Stimulated activated CD4-positive, alpha-beta T cell treated with anti-CD3 and anti-CD28 coated beads, TNF-alpha, amount 100 ng/mL, for 48 hours (primary cell): ENCODE measurements at places on chromosomes 6 and 20.

DNA sequence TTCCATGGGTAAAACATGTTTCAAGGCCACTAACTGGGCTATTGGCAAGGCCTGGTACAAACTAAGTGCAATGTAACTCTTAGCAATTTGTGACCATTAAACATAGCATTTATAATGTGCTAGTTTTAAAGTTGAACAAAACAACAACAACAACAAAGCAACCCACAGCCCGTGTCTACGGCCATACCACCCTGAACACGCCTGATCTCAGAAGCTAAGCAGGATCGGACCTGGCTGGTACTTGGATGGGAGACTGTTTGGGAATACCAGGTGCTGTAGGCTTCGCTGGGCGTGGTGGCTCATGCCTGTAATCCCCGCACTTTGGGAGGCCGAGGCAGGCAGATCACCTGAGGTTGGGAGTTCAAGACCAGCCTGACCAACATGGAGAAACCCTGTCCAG, 61.0 kb downstream of the SGK1 start:
- DNase-seq, result no peak

GRCh38 chr20:18144541-18145099, 7.0 kb downstream of the KAT14 start:
- no peak for DNase-seq

DNA sequence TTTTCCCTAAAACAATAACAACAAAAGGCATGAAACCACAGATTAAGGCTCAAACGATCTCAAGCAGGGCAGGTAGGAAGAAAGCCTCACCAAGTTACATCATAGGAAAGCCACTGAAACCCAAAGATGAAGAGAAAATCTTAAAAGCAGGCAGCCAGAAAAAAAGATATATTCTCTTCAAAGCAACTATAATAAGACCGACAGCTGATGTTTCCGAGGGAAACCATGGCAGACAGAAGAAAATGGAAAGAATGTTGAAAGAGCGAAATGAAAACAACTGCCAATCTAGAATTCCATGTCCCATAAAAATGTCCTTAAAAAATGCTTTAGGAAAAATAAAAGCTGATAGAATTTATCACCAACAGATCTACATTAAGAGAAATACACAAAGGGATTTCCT, 161.5 kb upstream of the THBS2 start:
- DNase-seq, result no peak

DNA sequence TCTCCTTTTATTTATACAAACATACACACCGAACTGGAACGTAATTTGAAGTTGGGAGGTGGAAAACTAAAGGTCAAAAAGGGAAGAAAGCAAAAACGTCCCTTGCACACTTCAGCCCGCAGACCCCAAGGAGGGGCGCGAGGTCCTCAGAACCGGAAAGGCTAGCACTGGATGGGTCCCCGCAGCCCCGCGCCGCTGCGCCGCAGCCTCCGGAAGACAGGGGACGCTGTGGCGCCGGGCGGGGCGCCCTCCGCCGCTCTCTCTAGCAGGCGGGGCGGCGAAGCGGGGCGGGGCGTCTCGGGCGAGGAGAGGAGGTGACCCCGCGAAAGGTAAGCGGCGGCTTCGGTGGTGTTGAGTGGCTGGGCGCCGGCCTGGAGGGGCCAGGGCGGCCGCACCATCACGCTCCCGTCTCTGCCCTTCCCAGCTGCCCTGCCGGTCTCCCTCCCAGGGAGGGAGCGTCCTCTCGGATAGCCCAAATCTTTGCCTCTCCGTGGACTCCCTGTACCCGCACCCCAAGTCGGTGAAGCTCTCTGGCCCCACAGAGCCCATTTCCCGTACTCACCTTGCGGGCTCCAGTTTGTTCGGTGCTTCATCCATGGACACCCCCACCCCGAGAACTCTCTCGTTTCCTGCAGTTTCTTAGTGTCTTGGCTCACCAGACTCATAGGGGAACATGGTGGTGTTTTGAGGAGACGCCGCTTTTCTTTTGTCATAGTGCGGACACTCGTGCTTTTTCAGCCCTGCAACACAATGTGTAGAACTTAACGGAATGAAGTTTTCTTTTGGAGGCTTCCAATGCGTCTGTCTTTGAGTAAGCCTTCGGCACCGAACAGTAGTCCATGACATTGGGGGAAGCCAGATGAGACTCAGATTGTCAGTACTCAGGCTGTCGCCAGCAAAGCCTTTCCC, at the start of gene SMIM8:
SMIM8 (plus strand) TSS at position 285 of the 909 bp plus-strand sequence. CDS start 14,444 bp downstream, outside the sequence.
- DNase-seq, result peak; percentile 91

DNA sequence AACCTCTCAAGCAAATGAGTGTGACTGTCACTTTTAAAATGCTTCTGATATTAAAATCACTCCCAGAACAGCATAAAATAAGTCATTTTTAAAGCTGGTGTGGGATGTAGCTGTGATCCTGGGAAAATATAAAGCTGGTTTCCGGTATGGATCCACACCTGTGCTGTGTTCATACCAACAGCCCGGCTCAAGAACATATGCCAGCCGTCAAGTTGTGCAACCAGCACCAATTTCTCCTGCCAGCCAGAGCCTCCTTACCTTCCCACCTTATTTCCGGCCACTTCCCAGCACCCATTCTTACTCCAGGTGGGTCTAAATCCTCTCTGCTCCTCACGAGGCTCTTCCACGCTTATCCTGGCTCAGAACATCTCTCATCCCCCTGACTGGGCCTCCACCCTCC, 50.9 kb upstream of the RPS6KA2 start:
- no peak for DNase-seq

GRCh38 chr20:53917145-53918019, 153.0 kb downstream of the BCAS1 start:
- DNase-seq, result no peak

DNA sequence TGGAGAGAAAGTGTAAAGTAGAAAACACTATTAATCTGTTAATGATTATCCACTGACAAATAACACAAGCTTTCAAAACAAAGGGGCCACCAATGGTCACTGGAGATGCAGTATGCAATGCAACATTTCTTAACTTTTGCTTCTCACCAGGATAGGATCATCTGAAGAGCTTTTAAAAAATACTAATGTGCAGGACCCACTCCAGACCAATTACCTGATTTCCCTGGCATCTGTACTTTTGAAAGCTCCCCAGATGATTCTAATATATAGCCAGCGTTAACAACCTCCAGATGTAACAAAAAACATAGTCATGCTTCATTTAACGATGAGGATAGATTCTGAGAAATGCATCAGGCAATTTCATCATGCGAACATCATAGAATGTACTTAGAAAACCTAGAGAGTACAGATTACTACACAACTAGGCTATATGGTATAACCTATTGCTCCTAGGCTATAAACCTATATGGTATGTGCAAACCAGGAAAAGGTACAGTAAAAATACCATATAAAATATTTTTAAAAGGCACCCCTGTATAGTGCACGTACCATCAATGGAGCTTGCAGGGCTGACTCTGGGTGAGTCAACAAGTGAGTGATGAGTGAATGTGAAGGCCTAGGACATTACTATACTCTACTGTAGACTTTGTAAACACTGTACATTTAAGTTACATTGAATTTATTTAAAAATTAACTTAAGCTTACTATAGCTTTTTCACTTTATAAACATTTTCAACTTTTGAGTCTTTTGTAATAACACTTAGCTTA, 69.2 kb downstream of the ATG5 start:
- no peak for DNase-seq

DNA sequence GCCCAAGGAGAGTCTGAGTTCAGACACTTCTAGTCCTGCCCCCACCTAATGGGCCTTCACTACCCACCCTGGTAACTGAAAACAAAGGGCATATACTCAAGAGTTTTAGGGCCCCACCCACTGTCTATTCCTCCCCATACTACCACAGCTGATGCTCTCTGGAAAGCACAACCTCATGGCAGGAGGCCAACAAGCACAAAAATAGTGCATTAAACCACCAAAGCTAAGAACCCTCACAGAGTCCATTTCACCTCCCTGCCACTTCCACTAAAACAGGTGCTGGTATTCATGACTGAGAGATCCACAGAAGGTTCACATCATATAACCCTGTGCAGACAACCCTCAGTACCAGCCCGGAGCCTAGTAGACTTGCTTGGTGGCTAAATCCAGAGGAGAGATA, 132.1 kb upstream of the ADGRB3 start:
- no peak for DNase-seq

GRCh38 chr6:84227044-84227433, 404 bp downstream of the CEP162 start:
- peak; percentile 4 for DNase-seq

DNA sequence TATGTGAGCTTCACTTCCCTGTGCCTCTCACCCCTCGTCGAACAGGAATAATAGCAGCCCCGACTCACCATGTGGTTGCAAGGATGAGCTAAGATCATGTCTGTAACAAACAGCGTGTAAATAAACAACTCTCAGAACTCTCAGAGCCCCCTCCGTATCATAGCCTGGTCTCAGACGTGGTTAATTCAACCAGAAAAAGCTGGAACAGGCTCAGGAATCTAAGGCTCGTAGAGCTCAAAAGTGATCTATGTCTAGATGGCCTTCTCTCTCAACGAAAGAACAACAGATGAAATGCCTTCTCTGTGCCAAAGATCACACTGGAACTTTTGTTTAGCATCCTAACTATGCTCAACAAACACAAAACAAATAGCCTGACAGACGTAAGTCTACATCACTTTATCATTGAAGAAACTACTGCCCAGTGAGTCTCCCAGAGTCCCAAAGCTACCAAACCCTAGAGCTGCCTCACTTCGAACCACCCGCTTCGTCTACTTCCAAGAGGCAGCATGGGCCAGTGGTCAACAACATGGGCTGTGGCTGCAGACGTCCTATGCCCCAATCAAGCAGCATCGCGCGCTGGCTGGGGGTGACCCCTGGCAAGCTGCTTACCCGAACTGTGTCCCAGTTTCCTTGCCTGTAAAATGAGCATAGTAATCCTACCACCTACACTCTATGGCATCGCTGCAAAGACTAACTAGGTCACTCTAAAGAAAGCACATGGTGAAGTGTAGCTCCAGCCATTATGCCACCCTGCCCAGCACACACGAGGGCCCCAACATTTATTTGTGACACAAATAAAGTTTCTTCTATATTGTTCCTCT, 35.1 kb downstream of the NFATC2 start:
- DNase-seq, result no peak

DNA sequence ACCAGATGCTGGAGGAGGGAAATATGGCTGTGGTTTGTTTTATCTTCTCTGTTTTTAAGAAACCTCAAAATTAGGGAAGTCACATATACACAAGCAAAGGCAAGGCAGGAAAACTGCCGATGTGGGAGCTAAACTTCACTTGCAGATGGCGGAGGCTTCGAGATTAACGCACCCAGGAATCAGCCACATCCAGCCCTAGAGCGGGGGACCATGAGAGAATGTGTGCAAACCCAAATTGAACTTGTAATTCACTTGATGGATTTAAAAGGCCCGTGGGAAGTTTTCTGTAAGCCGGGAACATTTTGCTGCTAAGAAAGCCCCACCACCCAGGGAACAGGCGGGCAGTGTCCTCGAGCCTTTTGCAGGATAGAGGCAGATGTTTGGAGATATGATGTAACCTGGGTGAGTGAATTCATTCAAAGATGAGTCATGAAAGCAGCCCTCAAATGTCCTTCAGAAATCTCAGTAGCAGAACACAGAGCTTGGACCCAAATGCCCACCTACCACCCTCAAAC, 39.9 kb downstream of the PREX1 start:
- no peak for DNase-seq

- DNase-seq, result no peak
Measured at GRCh38 chr6:72857791-72858585, 236.1 kb downstream of the KCNQ5 start.

- no peak for DNase-seq
Measured at GRCh38 chr6:162942866-162943265, 215.1 kb downstream of the PACRG start.

DNA sequence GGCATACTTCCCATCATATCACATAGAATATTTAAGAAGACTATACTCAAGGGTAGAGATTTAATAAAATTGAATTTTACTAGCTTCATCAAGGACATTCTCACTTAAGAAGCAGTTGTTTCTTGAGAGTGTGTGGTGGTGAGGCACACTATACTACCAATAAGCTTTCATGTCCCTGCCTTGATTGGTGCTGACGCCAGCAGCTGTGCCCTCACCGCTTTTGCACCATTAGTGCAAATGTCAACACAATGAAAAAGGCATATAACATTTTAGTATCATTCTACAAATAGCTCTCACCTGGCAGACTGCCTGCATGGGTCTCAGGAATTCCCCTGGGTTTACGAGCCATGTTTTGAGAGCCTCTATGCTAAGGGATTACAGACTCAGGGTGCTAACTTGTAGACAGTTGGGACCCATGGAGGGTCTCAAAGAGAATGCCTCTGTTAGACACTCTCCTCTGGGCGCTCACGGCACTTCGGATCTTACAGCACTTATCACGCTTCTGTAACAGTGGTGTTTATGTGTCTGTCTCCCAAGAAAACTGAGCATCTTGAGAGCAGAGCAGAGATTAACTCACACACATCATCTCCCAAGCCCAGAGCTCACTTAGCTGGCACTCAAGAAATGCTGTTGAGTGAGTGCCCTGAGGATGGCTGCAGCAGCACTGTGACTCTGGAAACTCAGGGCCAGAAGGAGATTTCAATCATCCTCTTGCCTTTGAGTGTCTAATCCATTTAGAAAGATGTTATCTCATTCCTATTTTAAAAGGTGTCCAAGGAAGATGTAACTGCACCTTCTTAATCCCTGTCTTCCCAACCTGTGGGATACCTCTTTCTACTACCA, 143.3 kb upstream of the GPR6 start:
- no peak for DNase-seq

- DNase-seq, result no peak
Measured at GRCh38 chr20:2708665-2709064, 16.1 kb downstream of the EBF4 start.

DNA sequence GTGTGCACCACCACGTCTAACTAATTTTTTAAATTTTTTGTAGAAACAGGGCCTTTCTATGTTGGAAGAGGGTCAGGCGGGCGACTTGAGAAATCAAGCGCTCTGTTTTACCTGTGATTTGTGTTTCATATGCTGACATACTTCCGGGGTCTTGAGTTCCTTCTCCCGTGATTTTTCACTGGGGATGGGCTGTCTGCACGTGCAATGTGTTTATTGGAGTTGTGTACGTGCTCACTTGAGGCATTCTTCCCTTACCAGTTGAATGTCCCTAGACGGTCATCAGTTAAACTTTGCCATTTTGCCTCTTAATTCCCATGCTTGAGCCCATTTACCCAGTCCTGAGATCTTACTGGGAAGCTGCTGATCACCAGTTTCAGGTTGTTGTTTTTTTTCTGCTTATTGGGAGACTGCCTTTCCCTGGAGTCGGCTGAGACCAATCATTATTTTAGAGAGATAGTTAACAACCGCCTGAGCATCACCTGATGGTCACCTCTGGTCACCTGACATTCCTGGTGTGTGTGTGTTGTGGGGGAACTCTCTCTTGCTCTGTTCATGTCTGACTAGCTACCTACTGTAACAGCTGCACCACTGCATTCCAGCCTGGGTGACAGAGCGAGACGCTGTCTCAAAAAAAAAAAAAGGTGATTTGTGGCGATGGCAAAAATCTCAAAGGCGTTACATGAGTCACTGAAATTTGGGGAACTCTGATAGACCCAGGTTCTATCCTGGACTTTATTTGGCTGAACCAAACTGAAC, 34.8 kb upstream of the NCOA3 start:
- no peak for DNase-seq

- DNase-seq, result no peak
Measured at GRCh38 chr6:148529010-148529409, 186.4 kb downstream of the SASH1 start.
